ENCODE measurements at places on chromosomes 3 and 15. TPM values are rescaled to one million over a fixed set of nuclear protein-coding genes. Genes with fewer than 3 reads are reported as not detected.

SEMA6D gene
- total RNA-seq, result 1.2 TPM

SLC24A5 gene
- not detected for total RNA-seq

LRRN1 gene
- 0.21 TPM for total RNA-seq

RTF1 gene
- 21.2 TPM for total RNA-seq

TMEM108 gene
- 20.7 TPM for total RNA-seq
